ENCODE measurements at places on chromosomes 13 and 19.

GRCh38 chr13:27133889-27134288 lies 37.7 kb downstream of the USP12 start:
- no peak for DNase-seq

DNA sequence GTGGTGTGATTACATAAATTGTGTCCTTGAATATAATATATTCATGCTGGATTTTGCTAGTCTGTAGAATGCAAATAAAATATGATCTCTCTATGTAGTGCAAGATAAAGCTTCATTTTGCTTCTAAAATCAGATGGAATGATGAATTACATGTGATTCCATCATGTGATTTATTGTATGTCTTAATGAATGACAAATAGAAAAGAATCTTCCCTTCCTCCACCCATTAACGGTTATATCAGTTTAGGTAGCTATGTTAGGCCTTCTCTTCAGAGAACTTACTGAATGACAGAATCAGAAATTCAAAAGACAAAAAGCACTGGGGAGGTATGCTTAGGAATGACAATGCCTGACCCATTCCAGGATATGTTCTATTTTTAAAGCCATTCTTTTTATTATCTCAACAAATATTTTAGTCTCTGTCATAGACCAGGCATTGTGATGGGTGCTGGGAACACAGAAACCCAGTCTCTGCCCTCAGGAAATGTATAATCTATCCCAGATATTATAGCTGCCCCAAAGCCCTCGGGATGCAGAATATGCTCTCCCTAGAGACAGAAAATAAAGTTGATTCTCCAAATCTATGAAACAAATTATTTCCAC lies 90.6 kb downstream of the TEX26 start:
- no peak for DNase-seq

GRCh38 chr19:33492951-33493350 lies 28.6 kb downstream of the PEPD start:
- no peak for DNase-seq

DNA sequence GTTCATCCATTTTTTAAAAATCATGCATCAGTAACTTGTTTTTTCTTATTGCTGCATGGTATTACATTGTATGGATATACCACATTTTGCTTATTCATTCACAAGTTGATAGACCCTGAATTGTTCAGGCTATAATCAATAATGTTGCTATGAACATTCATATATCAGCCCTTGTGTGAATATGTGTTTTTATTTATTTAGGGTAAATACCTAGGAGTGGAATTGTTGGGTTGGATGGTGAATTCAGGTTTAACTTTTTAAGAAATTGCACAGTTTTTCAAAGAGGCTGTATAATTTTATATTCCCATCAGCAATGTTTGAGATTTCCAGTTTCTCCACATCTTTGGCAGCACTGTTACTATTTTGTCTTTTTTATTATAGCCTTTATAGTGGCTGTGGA lies 82.1 kb downstream of the URI1 start:
- no peak for DNase-seq

DNA sequence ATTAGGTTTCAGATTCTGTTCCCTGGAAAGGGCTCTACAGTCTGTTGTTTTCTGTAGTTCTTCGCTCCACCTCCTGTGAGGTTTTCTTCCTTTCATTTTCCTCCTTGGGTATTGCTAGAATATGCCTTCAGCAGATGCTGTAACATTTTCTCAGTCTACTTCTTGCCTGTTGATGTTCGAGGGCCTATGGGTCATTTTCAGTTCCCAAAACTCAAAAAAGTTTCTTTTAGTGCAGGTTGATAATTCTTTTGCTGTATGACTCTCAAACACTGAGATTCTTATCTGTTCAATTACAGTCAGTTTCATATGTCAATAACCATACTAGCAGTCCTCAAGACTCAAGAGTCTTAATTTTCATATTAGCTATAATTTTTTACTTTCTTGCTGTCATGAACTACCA lies 268.3 kb downstream of the RFC3 start:
- no peak for DNase-seq

GRCh38 chr19:35587321-35587720 lies 1.3 kb downstream of the PMIS2 start:
- no peak for DNase-seq

- DNase-seq = no peak
Observed at GRCh38 chr19:56710437-56710836, 38.9 kb upstream of the ZNF835 start.

DNA sequence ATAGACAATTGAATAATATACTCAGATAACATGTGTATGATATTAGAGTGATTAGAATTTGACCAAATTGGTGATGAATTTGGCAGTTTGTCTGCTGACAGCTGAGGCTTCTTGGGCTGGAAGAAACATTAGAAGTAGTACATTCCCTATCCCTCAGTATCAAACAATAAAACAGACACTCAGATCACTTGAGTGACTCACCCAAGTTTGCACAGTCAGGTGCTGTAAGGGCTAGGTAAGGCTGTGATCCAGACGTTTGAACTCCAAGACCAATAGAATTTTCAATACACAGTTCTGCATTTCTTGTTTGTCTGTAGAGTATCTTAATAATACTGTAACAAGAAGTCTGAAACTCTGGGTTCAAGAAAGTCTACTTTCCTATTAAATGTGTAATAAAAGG lies 223.5 kb downstream of the POSTN start:
- DNase-seq = no peak

- no peak for DNase-seq
Observed at GRCh38 chr13:48729856-48730255, 76.1 kb downstream of the CYSLTR2 start.
